Activated CD4-positive, alpha-beta T cell treated with anti-CD3 and anti-CD28 coated beads, Interleukin-2, amount 50 U/mL, for 24 hours (primary cell): ENCODE measurements at places on chromosomes 3 and 15.

DNA sequence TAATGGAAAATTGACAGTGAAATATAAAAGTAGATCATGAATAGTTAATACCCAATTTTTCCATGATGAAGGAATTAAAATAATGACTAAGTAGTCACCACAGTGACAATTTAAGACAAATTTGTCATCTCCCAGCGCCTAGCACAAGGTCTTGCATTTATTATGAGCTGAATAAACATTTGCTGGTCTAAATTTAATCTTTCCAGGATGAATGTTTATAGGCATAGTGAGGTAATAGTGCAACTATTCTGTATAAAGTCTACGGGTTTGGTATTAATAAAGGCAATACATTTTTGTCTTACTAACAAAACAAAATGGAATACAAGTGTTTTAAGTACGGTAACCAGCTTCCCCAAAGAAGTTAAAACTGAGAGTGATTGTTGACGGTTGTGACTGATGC lies 209.3 kb downstream of the CD47 start:
- no peak for DNase-seq

GRCh38 chr15:77010312-77010686 lies 15.4 kb downstream of the PSTPIP1 start:
- no peak for DNase-seq

GRCh38 chr3:48548126-48548525 lies 8.5 kb downstream of the PFKFB4 start:
- DNase-seq, result no peak

DNA sequence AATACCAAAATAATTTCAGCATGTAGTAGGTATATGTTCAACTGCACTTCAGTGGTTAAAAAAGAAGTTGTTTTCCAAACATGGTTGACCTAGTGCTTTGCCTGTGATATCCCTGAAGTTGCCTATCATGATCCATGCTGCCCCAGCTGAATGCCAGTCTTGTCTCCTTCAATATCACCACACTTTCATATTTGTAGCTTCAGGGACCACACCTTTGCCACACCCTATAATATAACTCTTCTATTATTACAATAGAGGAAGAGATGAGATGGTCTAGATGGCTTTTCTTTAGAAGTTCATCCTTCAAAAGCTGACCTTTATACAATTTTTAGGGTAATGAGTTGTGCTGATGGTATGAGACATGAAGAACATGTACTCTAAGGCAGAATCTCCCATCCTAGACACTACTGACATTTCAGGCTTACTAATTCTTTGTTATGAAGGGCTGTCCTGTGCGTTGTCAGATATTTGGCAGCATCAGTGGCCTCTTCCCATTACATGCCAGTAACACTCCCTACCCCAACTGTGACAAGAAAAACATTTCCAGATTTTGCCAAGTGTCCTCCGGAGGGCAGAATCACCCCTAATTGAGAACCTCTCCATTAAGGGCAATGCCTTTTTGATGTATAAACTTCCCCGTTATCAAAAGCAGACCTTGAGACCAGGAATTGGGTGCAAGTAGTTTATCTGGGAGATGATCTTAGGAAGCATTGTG lies 76.2 kb upstream of the PLCL2 start:
- no peak for DNase-seq

DNA sequence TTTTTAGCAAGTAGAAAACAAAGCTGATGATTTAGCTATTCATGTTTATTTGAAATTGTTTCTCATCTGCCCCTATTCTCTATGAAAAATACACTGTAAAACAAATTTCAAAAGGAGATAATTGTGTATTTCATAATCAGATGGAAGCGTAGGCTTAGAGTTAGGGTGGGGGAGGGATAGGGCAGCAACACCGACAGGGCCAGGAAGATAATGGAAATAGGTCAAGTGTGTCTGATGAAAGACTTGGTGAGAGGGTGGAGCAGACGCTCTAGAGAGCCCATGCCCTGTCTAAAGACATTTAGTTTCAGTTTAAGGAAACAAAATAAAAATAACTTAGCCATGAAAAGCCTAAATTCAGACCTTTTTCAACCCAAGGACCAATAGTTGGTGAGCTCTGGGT lies 51.6 kb upstream of the ARL6 start:
- DNase-seq, result no peak

- no peak for DNase-seq
Observed at GRCh38 chr3:141594357-141594756, 107.5 kb downstream of the RASA2 start.

DNA sequence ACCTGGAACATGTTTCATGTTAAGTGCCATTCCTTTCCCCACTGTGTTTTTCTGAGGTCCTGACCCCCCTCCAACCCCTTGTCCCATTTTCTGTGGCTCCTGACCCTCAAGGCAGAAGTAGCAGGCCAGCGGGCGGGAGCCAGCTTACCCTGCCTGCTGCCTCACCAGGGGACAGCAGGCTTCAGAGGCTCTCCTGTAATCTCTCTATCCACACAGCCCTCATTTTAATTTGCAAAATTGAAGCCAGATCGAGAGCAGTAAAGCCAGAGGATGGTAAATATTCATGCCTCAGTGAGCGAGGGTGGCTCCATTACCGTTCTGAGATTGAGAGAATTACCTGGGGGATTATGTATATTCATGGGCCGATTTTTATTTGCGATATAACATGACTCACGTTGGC lies 147.6 kb downstream of the DNAJB8 start:
- no peak for DNase-seq

DNA sequence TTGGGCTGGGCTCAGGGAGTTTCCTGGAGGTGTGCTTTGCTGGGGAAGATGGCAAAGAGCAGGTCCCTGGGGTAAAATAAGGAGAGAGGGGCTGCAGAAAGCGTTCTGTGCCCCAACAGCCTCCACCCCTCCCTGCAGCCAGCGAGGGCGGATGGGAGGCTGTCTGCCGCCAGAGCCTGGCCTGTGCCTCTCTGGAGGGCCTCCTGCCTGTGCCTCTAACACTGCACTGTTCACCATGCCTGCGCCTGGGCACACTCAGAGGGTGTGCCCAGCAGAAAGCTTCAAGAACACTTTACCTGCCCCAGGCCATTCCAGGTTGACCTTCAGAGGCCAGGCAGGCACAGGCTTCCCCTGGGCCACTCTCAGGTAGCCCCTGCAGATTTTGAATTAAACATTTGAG lies 77.7 kb upstream of the KLF13 start:
- no peak for DNase-seq

DNA sequence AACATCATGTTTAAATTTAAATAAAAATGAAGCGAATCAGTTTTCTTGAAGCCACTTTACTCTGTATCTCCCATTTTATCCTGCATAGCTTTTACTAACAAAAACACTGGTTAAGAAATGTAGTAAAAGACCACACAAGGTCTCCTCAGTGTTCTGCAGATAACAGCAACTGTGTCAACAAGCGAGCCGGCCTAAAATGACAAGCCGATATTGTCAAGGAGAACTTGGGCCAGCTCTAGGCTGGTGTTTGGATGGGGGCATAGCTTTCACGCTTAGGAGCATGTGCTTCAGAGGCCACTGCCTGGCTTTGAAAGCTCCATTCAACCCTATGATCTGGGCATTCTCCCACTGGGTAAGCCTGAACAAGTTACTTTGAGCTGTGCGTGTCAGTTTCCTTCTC lies 38.1 kb downstream of the MFSD1 start:
- DNase-seq, result no peak

- DNase-seq, result no peak
Observed at GRCh38 chr3:17747174-17747889, 4.9 kb upstream of the TBC1D5 start.

- no peak for DNase-seq
Observed at GRCh38 chr15:48566668-48567067, 78.8 kb downstream of the FBN1 start.

GRCh38 chr3:58044691-58045483 lies 36.7 kb downstream of the FLNB start:
- no peak for DNase-seq

DNA sequence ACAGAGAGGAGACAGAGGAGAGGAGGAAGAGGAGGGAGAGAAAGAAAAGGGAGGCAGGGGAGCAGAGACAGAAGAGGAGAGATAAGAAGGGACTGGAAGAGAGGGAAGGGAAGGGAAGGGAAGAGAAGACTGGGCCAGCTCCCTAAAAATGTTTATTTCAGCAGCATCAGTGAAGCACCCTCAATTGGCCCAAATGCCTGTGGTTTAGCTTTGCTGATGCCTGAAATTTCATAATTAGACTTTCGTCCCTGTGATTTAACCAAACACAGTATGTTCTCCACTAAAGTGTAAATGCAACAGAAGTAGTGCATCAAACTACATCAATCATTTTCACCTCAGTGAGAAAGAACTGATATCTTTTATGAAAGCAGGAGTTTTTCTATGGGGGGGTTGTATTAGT lies 55.9 kb downstream of the NOX5 start:
- DNase-seq, result no peak

GRCh38 chr3:15797642-15798303 lies at the start of gene ANKRD28:
Gene ANKRD28 (minus strand): TSS chr3:15797979. CDS start chr3:15796521, 1,458 bp downstream.
- DNase-seq, result peak; percentile 35

DNA sequence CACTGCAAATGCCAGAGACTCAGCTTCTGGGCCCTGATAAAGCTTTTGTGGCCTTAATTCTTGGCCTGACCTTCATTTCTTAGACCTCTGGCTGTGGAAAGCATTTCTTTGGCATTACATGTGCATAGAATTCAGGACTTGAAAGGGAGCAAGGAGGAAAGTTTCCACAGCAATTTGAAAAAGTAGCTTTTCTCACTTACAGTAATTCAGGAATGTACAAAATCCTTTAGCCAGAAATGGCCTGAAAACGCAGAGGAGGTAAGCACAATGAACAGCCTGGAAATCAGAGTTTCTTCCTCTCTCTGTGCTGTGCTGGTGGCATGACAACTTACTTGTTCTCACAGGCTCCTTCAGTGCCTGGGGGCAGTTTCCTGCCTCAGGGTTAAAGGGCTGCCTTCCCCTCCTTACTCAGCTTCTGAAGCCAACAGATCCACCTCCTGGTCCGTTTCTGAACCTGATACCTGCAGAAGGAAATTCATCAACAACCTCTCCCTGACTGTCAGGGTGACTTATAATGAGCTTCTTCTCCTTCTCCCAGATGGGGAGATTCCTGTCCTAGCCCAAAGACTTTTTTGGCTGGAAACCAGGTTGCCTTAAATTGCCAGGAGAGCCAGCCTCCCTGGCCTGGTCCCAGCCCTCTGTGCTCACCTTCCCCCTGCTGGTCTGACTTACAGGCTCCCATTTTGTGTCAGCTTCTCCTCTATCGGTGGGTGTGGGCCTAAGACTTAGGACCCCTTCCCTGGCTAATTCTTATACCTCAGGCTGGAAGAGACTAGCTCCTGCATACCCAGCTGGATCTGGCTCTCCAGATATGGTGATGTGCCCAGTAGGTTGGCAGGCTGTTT lies 102.3 kb downstream of the MYRIP start:
- DNase-seq, result no peak

DNA sequence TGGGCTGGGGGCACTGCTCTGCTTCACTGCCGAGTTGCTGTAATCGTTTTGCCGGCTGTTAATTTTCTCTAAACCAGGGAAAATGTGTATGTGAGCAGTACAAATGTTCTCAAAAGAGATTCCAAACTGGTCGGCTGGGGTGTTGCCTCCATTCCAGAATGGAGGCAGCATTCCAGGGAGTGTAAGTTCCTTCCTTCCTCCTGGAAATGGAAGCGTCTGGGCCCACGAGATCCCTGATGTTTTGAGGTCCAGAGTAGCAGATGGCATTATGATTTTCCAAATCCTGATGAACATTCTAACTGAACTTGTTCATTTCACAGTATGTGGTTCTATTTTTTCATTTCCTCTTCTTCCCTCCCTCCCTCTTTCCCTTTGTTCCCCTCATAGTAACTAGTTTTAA lies 64.4 kb upstream of the SKOR1 start:
- DNase-seq, result no peak

GRCh38 chr3:55012091-55012490 lies 84.2 kb upstream of the LRTM1 start:
- DNase-seq, result no peak

DNA sequence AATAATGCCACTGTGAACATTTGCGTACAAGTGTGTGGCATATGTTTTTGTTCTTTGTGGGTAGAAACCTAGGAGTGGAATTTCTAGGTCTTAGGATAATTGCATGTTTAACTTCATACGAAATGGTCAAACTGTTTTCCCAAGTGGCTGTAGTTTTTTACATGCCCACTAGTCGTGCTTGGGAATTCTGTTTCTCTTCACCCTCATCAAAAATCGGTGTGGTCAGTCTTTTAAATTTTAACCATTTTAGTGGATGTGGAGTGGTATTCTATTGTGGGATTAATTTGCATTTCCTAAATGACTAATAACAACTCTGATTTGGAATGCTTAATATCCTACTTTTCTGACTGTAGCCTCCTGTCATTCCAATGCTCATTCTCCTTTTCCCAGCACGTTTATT lies 27.6 kb downstream of the ZFAND6 start:
- no peak for DNase-seq

DNA sequence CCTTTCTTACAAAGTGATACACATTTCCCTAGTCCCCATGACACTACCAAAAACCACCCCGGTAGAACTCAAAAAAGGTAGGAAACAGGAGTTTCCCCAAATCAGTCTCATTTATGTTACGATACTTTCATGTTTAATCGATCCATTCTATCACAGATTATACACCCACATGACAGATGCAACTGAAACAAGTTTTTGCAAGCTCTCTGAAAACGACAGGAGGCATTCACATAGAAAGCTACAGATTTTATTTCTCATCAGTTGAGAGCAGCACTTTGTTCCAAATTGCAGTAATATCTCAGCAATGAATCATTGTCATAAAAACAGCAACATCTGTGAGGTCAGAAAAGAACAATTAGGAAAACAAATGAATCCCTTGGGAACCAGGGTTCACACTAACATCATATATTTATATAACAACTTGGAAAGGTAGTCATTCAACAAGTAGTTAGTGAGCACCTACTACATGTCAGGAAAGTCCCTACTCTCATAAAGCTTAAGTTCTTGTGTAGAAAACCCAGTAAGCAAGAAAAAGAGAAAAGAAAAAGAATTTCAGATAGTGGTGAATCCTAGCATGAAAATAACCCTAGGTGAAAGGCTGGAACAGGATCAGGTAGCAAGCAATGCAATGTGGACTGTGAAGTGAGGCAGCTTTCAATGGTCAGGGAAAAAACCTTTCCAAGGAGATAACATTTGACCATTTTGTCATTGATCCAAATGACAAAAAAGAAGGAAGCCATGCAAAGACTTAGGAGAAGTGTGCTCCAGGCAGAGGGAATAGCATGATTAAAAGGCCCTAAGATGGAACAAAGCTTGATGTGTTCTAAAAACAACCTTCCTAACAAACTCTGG lies 8.3 kb downstream of the PLD1 start:
- DNase-seq, result no peak

DNA sequence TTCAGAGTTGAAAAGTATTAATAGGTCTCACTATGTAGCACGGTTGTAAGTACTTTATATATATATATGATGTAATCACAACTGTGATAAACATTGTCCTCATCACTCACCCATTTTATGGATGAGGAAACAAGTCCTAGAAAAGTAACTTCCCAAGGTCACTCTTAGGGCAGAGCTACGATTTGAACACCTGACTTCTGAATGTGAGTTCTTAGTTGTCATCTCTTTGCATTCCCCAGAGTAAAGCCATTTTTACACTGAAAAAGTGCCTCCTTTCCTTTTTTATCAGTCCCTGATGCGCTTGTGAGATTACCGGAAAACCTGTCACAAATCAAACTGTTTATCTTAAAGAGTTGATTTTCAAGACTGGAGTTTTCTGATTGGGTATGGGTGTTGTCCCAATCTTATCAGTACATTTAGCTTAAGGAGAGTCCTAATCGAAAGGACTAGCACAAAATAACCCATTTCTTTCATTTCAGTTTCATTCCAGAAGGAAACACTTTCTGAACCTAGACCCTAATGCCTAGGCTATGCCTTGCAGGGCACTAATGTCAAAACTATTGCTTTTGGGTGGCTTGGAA lies 2.3 kb upstream of the EDEM1 start:
- DNase-seq, result no peak
